ENCODE measurements at places on chromosomes 5 and 9. TPM values are rescaled to one million over a fixed set of nuclear protein-coding genes. Genes with fewer than 3 reads are reported as not detected.

ECM2 gene
- total RNA-seq, result 0.65 TPM

PRRX2 gene
- 0.59 TPM for total RNA-seq

B4GALT1 gene
- 115 TPM for total RNA-seq

CDKN2A gene
- total RNA-seq, result 27.9 TPM

IFNK gene
- not detected for total RNA-seq

COL23A1 gene
- not detected for total RNA-seq

ROPN1L gene
- total RNA-seq, result 0.14 TPM

BRINP1 gene
- total RNA-seq, result not detected

NR2F1 gene
- 17.2 TPM for total RNA-seq

DDX4 gene
- total RNA-seq, result not detected

DNAI1 gene
- not detected for total RNA-seq

PIGO gene
- 20.2 TPM for total RNA-seq

ADGRV1 gene
- 0.89 TPM for total RNA-seq

SPINK5 gene
- total RNA-seq, result not detected

DMGDH gene
- 0.30 TPM for total RNA-seq

IL7R gene
- total RNA-seq, result 3.6 TPM

GABRA1 gene
- not detected for total RNA-seq

ZNF883 gene
- 1.2 TPM for total RNA-seq

VAV2 gene
- total RNA-seq, result 32.8 TPM

IFNA21 gene
- total RNA-seq, result not detected

FRMD3 gene
- total RNA-seq, result 0.32 TPM

OR1J4 gene
- not detected for total RNA-seq

DMRTA1 gene
- total RNA-seq, result 1.1 TPM

SV2C gene
- total RNA-seq, result not detected

DEPDC1B gene
- 1.5 TPM for total RNA-seq

MYO10 gene
- 264 TPM for total RNA-seq

FAM221B gene
- not detected for total RNA-seq

SPINK13 gene
- total RNA-seq, result not detected

HACD4 gene
- 4.2 TPM for total RNA-seq

TNFSF8 gene
- total RNA-seq, result not detected

SPATA31A3 gene
- total RNA-seq, result not detected

MSX2 gene
- total RNA-seq, result 1.5 TPM

ASB6 gene
- 13.1 TPM for total RNA-seq

FAM153A gene
- total RNA-seq, result not detected

SNCAIP gene
- 13.1 TPM for total RNA-seq

ZNF879 gene
- 2.8 TPM for total RNA-seq

OR1N1 gene
- not detected for total RNA-seq

OLFM1 gene
- total RNA-seq, result 2.9 TPM

ARHGEF37 gene
- 0.30 TPM for total RNA-seq

NUTM2G gene
- total RNA-seq, result not detected

ADAMTS16 gene
- 3.9 TPM for total RNA-seq

SPAAR gene
- not detected for total RNA-seq

GPR151 gene
- not detected for total RNA-seq

PWWP2A gene
- 22.0 TPM for total RNA-seq

CDH6 gene
- total RNA-seq, result 82.3 TPM

MCIDAS gene
- total RNA-seq, result not detected

THG1L gene
- 15.8 TPM for total RNA-seq

SCGB3A2 gene
- not detected for total RNA-seq

PCDHA1 gene
- total RNA-seq, result 0.09 TPM

PLAC8L1 gene
- total RNA-seq, result 0.59 TPM

PCDHB9 gene
- total RNA-seq, result 0.18 TPM

FTMT gene
- total RNA-seq, result not detected

AFAP1L1 gene
- 3.4 TPM for total RNA-seq

OR1J2 gene
- total RNA-seq, result not detected

SH3TC2 gene
- total RNA-seq, result 1.2 TPM
